ENCODE measurements at places on chromosomes 4 and X.

GRCh38 chrX:2159861-2160260 is 340.9 kb downstream of the DHRSX start:
- no peak for DNase-seq

GRCh38 chrX:45140812-45141211 is 59.9 kb downstream of the DIPK2B start:
- DNase-seq, result no peak

- DNase-seq, result no peak
Measured at GRCh38 chr4:16916031-16916430, 17.6 kb upstream of the LDB2 start.

- DNase-seq, result no peak
Measured at GRCh38 chr4:25466966-25467697, 90.1 kb downstream of the ANAPC4 start.

DNA sequence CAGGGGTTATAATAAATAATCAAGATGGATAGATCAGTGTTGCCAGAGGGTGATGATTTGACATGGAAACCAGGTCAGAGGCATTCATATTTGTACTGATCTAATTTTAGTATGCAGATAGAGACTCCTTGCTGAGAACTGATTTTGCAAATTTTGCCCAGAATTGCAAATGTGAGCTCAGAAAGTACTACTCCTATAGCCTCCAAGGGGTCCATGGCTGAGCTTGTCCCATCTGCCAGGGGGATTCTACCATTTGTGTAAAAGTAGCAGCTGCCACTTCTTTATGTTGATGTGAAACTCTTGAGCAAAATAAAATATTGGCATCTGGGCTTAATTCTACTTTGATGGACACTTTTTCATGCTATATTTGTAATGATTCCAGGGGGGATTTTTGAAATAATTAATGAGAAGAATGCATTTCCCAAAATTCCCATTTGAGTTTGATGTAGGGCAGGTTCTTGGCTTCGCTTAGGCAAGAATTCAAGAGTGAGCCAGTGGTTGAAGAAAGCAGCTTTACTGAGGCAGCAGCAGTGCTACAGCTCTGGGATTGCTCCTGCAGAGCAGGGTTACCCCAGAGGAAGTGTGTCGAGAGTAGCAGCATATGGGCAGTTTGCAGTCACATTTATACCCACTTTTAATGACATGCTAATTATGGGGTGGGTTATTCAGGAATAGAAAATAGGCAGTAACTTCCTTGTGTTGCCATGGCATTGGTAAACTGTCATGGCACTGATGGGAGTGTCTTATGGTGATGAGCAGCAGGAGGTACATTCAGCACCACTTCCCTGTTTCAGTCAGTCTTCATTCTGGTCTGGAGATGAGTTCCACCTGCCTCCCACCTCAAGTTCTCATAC is 38.7 kb upstream of the DCLK2 start:
- DNase-seq, result no peak

DNA sequence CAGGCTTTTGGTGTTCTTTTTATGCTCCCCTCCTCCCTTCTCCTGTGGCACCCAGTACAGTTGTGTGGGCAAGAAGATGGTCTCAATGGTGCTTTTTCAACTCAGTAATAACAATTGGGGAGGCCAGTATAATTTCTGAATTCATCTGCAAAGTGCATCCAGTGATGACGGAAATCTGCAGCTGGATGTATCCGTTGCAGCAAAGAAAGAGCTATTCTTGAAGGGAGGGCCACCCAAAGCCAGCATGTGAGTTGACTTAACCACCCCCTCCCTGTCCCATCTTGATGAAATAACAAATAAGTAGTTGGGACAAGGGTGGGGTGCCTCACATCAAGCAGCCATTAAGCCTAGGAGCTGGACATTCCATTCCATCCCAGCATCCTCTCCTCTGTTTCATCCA is 30.7 kb downstream of the TSC22D3 start:
- DNase-seq, result no peak

DNA sequence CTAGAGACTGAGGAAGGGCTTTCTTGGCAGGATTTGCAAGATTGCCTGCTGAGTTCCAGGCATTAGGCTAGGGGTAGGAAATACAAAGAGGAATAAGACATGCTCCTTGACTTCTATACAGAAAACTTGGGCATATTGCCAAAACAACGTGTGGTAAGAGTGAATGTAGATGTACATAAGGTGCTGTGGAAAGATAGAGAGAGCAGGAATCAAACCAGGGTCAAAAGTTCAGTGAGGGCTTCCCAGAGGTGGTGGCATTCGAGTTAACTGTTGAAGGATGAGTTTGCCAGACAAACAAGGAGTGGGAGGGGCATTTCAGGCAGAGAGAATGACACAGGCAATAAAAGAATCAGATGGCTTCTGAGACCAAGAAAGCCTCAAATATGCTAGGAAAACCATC is 187.9 kb downstream of the KDR start:
- no peak for DNase-seq

- no peak for DNase-seq
Measured at GRCh38 chr4:19544446-19545125, 707.1 kb upstream of the SLIT2 start.

DNA sequence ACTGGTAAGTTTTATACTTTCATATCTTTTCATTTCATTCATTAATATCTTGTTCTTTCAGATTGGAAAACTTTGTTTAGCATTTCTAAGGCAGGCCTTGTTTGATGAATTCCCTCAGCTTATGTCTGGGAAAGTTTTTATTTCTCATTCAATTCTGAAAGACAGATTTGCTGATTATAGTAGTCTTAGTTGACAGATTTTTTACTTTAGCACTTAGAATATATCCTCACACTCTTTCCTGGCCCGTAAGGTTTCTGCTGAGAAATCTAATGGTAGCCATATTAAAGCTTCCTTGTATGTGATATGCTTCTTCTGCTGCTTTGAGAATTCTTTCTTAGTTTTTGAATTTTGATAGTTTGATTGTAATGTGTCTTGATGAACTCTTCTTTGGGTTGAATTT is 296.6 kb downstream of the CHIC1 start:
- DNase-seq, result no peak

DNA sequence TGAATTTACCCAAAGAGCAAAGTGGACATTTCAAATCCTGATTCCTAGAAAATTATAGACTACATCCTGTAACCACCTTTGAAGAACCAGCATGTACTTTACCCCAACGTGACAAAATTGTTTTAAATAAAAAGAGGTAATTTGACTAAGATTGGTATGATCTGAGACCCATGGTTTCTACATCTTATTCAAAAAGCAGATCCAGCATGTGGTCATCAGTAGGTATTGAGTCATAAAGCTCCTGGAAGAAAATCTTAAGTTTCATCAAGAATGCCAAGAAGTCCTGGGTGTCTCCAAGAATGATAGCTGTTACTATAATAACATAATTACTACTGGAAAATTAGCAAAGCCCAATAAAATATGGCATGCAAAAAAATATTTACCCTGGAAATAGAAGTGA is 61.8 kb downstream of the NFKB1 start:
- DNase-seq, result no peak

GRCh38 chr4:121358473-121358872 is 22.3 kb downstream of the QRFPR start:
- no peak for DNase-seq

DNA sequence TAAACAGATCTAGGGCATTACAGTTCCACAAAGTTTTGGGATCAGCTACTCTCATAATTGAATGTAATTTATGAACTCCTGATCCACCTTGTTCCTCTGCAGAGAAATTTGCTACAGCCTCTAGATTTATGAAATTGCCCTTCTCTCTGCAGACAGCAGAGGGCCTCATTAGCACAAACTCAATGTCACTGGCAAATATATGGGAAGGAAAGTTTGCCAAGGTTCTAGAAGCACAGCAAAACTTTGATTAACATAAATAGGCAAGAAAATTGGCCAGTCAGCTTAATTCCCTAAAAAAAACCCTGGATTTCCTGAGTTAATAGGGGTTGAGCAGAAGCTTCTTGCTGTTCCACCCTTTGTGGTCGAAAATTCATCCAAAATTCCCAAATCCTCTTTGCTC is 31.5 kb downstream of the PRPS1 start:
- no peak for DNase-seq

GRCh38 chr4:120922381-120923206 is at the start of gene PRDM5:
PRDM5 (minus strand) TSS chr4:120922726; CDS start chr4:120922608, 118 bp downstream.
- DNase-seq, result no peak

DNA sequence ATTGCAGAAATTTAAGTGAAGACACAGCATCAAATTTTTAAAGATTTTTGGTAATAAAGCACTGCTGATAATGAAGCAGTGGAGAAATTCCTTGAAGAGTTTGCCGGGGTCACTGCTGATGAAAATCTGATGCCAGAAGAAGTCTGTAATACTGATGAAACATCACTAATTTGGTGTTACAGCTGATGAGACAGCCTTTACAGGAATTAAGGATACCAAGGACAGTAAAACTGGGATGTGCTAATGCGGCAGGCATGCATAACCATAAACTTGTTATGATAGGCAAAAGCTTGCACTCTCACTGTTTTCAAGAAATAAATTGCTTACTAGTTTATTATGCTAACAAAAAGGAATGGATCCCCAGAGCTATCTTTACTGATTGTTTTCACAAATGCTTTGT is 52.9 kb upstream of the VEGFC start:
- no peak for DNase-seq

DNA sequence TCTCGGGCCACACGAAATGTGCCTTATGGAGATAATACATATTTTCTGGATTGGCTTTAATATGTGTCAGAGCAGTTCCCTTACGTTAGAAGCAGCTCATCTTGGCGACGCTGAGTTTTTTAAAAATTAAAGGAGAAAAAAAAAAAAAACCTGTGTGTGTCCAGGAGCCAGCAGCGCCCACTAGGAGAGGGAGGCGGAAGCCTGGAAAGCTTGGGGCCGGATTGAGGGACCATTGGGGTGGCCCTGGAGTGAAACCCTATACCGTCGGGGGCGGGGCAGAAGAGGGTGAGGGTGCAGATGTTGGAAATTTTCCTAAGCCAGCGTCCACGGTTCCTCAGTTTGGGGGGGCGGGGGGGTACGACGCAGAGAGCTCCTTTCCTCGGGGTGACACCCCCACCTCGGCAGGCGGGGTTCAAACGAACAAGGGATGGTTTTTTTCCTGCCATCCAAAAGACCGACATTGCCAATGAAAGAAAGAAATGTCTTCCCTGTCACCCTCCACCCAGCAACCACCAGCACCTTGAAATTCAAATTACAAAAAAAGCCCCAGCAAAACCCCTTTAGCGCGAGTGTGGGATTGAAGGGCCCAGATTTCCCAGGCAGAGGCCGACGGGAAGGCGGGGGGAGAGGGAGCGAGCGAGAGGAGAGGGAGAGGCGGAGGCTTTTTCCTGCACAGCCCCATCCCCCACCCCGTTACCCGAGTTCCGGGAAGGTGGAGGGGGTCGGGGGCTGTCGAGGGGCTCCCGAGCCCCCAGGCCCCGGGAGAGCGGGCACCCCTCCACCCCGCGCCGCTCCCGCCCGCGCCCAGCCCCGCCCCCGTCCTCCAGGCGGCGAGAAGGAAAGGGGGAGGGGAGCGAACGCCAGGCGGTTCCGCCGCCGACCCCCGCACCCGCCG is 859 bp downstream of the SMARCA1 start:
- no peak for DNase-seq

DNA sequence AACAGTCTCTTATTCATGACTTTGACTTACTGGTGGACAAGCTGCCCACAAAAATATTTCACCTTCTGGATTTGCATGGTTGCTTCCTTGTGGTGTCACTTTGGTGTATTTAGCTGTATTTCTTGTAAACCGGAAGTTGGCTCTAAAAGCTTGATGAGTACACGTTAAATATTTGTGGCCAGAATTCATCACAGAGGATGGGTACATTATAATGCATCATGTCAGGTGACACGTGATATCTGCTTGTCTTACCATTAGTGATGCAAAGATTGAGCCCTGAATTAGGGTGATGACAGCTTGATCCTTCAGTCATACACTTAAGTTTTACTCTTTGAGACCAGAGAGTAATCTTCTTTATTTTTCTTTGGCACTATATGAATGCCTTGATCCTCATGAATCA is 188.3 kb upstream of the RPS6KA3 start:
- DNase-seq, result no peak

GRCh38 chr4:11532138-11532537 is 103.4 kb upstream of the HS3ST1 start:
- no peak for DNase-seq

GRCh38 chr4:56677711-56678110 is 3.4 kb downstream of the HOPX start:
- no peak for DNase-seq

GRCh38 chr4:52837716-52838558 is 24.2 kb upstream of the RASL11B start:
- DNase-seq, result no peak

DNA sequence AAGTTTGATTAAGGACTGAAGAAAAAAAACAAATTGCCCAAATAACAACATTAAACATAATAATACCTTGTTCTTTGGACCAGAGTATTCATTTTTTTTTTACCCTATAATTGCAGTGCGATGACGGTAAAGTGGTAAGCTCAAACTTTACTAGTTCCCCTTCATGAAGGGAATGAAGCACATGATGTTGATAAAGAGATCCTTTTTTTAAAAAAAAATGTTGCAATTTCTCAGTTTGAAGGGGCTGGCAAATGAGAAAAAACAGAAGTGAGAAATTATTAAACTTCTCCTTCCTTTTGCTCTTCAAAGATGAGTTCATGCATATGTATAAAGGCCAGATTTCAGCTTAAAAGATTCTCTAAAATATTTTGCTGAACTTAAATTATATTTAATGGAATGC is 231.7 kb downstream of the C4orf33 start:
- no peak for DNase-seq

DNA sequence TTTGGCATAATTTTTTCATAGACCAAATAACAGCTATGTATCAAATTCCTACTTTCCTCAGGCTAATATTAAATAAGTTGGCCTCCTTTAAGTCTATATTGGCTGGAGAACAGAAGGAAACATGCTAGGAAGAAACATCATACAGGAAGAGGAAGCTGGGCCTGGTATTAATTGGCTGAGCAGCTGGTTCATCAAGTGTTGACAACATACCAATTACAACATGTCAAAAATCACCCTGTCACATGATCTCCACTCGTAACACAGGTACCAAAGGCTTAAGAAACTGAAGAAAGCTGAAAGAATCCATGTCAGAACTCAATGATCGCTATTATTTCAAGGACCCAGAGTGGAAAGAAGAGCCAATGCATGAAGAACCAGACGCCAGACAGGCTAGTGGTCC is 10.5 kb downstream of the WDFY3 start:
- no peak for DNase-seq

- no peak for DNase-seq
Measured at GRCh38 chr4:18860836-18861530, 839.4 kb upstream of the LCORL start.

DNA sequence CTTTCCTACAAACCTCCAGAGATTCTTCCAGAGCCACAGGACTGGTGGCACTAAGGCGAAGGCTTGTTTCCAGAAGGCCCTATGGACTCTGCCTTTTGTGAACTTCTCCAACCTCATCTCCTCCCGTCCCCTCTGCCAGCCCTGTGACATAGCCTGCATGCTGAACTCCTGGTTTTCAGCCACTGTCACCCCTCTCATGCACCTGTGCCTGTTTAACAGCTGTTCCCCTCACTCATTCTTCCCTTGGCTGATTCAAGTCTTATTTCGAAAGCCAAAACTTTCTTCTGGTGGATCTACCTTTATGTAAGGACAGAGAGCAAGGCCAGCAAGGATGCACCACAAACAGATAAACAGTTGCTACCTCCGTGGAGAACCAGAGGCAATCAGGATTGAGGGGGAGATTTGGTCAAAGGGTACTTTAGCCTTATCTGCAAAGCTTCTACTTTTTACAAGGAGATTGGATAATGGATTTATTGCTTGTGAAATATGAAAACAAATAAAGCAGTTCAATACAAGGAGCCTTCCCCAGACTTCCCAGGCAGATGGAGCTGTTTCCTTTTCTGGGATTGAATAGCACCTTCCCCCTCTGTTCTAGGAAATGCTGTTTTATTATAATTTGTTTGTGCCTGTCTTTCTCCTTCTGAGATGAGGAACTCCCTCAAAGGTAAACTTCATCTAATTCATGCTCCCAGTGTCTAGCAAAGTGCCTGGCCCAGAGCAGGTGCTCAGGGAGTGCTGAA is 5.7 kb downstream of the CITED1 start:
- DNase-seq, result no peak

All from GM19239 (cell line).